ENCODE measurements at places on chromosomes 6 and 20.
A peak's percentile ranks its signal among the peaks of the same experiment; 100 is the strongest.

DNA sequence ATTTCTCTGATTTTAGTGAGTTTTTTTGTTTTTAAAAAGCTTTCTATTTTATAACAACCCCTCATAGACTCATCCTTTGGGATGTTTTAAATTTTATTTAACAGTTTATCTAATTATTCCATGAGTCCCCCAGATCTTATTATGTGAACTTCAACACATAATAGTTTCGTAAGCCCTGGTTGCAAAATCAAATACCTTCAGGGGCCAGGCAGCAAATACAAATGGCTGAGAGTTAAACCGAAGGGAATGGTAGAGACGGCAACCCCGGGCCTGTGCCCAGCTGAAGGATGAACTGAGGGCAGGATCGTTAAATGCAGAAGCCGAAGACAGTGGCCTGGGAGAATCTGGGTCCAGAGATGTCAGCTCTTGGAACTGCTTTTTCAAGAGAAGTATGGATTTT, 88.4 kb downstream of the RTN4IP1 start:
- no peak for DNase-seq

DNA sequence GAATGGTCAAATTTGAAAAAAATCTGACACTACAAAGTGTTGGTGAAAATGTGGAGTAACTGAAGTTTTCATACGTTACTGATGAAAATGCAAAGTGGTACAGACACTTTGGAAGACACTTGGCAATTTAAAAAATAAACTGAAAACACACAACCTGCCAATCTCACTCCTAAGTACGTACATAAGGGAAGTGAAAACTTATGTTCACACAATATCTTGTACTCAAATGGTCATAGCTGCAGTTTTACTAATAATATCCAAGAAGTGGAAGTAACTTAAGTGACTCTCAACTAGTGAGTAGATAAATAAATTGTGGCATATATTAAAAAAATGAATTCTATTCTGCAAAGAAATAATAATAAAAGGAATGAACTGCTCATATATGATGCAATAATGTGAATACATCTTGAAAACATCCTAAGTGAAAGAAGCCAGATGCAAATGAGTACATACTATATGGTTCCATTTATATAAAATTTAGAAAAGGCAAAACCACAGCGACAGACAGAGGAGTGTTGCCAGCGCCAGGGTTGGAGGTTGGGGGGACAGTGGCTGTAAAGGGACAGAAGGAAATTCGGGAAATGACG, 198.2 kb downstream of the ERMARD start:
- DNase-seq = no peak

DNA sequence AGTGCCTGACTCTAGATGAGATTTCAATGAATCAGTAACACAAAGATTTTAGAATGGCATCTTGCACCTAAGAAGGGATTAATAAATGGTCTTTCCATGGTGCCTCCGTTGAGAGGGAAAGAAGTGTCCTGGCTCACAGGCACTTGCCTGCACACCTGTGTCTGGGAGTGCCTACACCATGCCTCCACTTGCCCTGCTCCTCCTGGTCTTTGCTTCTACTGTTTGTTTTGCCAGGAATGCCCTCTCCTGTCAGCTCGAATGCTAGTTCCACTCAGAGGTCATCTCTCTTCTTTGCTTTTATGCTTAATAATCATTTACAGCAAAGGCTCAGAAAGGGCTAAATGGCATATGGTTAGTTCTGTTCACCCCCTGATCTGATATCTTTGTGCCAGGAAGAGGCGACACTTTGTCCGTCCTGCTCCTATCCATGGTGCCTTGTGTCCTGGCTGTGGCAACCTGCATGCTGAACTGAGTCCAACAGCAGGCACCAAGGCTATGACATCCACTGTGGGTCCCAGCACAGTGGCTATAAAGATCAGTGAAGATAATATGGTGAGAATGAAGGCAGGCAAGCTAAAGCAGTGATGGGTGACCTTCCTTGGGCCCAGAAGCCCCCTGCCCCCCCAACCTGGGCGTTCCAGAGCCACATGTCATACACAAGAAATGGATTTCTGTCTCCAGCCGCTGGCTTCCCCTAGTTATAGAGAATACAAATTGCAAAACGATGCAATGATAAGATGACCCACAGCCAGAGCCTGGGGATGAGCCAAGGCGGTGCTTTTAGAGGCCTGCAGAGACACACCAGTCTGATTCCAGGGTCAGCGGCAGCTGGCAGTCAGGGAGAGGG, 1.4 kb downstream of the C6orf132 start:
- DNase-seq = no peak

DNA sequence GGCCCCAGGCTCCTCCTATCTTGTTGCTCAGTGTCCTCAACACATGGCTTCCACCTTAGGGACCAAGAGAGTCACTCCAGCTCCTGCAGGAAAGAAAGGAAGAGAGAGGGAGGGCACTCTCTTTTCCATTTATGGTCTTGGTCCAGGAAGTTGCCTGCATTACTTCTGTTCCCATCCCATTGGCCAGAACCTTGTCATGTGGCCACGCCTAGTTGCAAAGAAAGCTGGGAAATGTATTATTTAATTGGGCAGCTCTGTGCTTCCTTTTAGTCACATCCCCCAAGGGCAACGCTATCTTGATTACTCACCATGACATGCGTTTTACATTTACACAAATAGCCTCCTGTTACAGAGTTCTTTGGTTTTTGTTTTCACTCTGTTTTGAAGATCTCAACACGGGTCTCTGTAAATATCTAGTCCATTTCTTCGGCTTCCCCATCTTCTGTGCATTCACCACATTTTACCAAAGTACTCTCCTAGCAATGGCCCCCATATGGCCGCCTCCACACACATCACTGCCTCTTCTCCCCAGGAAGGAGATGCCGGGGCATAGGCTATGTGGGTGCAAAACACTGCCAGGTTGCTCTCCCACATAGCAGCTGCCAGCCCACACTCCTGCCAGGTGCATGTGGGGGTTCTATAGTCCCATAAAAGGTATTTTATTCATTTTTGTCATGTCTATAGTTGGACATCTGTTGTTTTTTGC, 35.7 kb upstream of the ZMYND8 start:
- DNase-seq = peak; percentile 85

DNA sequence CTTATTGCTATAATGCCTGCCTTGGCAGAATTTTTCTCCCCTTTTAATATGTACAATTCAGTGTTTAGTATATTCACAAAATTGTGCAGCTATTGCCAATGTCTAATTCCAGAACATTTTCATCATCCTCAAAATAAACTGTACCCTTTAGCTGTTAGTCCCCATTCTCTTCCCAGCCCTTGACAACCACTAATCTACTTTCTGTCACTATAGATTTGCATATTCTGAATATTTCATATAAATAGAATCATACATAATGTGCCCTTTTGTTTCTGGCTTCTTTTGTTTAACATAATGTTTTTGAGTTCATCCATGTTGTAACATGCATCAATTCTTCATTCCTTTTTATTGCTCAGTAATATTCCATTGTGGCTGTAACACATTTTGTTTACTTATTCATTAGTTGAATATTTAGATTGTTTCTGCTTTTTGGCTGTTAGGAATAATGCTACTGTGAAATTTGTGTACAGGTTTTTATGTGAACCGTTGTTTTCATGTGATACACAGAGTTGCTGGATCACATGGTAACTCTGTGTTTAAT, 22.4 kb downstream of the STK4 start:
- no peak for DNase-seq

DNA sequence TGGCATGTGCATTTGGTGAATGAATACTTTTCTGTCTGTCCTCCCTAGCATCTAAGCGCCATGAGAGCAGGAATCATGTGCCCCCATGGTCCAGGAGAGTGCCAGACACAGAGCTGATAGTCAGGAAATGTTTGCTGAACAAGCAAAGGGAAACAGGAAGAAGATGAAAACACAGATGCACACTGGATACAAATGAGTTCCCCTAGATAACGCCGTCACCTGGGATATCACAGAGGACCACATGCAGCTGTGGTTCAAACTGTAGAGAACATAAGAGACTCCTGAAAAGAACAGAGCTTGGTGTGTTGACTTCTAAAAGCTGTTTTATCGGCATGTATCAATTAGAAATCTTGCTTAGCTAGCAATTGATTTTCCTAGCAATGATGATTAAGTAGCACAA, 293.7 kb downstream of the BTBD3 start:
- no peak for DNase-seq

DNA sequence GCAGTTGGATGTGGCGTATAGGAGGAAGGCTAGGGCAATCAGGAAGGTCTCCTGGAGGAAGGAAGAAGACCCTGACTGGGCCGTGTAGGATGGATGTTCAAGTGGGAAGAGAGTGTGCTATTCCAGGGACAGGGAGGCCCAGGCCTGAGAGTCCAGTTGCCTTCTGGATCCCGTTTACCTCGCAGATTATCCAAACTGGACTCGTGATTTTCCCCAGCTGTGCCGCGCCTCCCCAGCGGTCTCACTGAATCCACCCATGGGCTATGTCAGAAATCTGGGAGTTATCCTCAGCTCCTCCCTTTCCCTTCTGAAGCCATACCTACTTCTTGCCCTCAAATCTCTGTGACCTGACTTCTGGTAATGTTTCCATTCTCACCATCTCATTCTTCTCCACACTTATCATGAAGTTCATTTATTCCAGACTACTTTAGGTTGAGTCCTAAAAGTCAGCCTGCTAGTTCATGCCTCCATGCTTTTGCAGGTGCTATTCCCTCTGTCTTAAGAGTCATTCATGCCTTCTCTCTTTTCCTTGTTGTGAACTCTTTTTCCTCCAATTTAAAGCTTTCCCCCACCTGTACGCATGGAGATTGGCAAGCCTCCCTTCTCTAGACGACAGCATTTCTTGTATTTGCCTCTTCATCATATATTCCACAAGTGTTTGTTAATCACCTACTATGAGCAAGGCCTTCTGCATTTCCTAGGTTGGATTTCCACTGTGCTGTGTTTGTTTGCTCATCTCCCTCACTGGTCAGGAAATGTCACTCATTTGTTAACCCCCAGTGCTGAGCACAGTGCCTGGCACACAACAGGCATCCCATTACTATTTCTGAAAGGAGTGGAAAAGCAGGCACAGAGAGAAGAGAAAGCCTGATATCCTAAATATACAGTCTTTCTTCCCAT, 2.7 kb downstream of the SDCBP2 start:
- DNase-seq = no peak

DNA sequence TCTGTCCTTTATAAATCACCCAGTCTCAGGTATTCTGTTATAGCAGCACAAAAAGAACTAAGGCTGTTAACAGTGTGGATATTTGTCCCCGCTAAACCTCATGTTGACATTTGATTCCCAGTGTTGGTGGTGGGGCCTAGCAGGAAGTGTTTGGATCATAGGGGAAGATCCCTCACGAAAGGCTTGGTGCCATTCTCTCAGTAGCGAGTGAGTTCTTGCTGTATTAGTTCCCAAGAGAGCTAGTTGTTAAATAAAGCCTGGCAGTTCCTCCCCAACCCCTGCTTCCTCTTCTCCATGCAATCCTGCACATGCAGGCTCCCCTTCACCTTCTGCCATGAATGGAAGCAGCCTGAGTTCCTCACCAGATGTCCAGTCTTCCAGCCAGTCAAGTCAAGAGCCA, 29.8 kb upstream of the ERVFRD-1 start:
- no peak for DNase-seq

- no peak for DNase-seq
These were observed 62.2 kb downstream of the GMDS start for GRCh38 chr6:2183246-2183645.

- no peak for DNase-seq
These were observed 399.5 kb downstream of the QKI start for GRCh38 chr6:163813979-163814493.

DNA sequence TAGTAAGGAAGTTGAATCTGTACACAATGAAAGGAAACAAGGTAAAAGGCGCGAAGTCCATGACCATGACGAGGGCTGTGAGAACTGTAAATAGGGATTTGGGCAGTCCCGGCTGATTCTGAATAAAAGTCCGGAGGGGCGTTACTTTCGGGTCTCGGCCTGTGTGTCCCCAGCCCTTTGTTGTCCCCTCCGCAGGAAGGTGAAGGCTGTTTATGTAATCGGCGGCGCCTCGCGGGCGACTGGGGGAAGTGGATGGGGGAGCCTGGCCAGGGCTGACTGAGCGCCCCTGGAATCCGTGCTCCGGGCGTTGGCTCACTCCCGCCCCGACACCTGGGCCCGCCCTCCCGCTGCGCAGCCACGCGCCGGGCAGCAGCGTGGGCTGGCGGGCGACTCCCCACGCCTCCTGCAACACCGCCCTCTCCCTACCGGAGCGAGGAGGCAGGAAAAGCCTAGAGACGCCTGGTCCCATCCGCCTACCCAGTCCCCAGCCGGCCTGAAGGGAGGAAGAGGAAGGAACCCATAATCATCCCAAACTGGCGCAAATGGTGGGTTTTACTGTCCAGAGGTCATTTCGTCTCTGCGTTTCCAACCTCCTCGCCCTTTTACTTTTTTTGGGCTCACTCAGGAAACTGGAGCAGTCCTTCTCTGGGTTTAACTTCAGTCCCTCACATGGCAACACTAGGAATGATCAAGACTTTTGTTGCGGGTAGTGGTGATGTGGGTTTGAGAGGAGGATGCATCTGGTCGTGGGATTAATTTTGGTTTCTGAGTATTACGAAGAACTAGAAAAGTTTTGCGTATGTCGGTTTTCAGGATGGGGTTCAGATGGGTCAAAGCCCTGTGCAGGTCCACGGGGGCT, 12.1 kb downstream of the TRIM31 start:
- DNase-seq = no peak

DNA sequence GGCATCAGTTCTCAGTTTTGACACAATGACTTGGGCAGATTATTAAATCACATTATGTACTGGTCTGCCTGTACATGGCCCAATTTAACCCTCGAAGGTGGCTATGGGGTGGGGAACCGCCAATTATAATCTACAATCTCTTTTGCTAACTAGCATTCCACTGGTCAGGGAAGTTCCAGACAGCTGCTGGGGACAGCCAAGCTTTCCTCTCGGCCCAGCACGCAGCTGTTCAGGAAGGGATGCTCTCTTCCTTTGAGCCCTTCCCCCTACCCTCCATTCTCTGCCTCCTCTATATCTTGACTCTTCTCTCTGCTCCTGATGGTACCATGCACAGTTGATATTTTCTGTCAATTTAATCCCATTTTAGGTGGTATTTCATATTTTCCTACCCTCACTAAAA, 233.5 kb upstream of the AGPAT4 start:
- no peak for DNase-seq

GRCh38 chr20:62609279-62609720, 33.0 kb upstream of the SLCO4A1 start:
- no peak for DNase-seq

Measured in hematopoietic multipotent progenitor cell treated with erythropoietin and hydrocortisone succinate and interleukin-3 and kit ligand, for 15 days (in vitro differentiated cells).